Activated CD4-positive, alpha-beta T cell treated with anti-CD3 and anti-CD28 coated beads, Interleukin-2, amount 10 ng/mL, durations not matched to agents 24 days and 14 days (primary cell): ENCODE measurements at places on chromosomes 2 and 18. TPM values are rescaled to one million over a fixed set of nuclear protein-coding genes. Genes with fewer than 3 reads are reported as not detected.

The RAX gene
- total RNA-seq, result not detected in 2 replicates

The CDKL4 gene
- not detected in 2 replicates for total RNA-seq

DNA sequence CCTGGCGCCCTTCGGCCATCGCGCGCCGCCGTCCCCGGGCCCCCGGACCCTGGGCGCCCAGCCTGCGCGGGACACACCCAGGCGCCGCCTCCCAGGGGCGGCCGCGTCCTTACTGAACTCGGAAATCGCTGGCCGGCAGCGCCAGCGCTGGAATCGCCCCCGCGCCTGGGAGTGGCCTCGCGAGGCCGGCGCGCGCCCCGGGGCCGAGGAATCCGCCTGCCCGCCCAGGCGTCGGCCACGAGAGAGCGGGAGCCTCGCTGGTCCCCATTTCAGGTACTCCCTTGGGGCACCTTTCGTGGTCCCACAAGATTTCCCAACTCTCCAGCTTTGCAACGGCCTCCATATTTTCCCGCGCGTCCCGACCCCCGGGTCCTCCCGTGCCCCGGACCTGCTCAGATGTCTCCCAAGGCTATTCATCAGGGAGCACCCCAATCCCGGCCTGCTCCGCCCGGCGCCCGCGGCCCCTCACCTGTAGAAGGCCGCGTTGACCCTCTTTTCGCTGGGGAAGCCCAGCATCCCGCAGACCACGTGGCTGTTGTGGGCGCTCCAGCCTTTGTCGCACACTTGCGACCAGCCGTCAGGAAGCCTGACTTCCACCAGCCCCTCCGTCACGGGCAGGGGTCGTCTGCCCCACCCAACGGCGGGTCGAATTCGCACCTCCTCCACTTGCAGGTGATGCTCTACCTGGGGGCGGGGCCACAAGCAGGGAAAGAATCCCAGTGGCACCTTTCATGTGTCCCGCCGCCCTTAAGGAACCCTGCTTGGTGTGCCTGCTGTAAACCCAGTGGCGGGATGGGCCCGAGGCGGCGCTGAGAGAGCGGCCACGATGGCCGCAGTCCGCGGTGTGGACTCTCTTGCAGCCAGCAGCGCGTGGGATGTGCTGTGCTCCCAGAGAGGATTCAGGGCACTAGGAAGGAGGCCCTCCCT, 4.6 kb downstream of the LOXL3 start:
- peak; percentile 83 for DNase-seq

- DNase-seq, result peak; percentile 90
Observed at GRCh38 chr2:84970210-84970867, 622 bp upstream of the KCMF1 start.

DNA sequence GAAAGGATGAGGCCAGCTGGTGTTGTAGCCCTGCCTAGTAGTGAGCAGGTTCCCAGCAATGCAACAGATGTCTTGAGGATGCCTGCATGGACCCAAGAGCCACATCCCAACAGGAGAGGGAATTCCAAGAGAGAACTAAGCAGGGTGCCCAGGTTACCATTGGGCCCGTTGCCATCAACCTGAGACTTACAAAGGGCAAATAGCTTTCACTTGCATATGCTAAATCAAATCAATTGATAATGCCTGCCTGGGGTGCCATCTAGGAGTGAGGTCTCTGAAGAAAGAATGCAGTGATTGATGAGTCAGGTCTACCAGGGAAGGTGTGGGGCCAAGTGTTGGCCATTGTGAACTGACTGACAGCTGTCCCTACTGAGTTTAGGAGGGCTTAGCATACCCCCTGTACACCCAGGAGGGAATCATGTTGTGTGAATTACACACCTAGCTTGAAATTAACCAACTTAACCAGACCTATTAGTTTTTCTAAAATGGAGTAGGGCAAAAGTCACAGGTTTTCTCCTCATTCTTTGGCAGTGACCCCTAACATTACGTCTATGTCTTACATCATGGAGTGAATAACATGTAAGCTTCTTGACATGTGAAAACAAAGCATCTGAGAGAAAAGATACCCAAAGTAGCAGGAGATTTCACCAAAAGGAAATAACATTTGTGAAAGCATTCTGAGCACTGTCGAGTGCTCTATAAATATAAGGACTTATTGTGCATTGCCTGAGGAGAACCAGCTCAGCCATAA, 32.3 kb downstream of the FHOD3 start:
- DNase-seq, result no peak

DNA sequence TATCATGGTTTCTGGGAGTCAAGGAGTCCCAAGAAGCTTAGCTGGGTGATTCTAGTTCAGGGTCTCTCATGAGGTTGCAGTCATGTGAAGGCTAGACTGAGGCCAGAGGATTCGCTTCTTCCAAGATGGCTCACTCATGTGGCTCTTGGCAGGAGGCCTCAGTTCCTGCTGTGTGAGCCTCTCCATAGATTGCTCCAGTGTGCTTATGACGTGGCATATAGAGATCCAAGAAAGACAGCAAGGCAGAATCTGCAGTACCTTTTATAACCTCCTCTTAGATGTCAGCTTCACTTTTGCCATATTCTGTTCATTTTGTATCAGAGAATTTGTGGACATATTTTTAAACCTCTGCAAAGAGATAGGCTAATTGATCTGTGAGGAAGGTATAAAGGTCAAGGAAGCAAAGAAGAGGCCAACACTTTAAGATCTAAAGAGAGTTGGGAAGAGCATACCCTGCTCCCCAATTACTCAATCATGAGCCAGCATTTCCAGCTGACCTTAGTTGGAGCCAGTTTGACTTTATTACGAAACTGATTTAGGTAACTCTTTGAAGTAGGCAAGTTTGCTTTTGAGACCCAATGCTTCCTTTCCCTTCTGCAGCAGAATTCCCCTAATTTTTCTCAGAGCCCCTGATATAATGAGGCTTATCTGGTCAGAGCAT, 134.7 kb downstream of the EML6 start:
- no peak for DNase-seq

DNA sequence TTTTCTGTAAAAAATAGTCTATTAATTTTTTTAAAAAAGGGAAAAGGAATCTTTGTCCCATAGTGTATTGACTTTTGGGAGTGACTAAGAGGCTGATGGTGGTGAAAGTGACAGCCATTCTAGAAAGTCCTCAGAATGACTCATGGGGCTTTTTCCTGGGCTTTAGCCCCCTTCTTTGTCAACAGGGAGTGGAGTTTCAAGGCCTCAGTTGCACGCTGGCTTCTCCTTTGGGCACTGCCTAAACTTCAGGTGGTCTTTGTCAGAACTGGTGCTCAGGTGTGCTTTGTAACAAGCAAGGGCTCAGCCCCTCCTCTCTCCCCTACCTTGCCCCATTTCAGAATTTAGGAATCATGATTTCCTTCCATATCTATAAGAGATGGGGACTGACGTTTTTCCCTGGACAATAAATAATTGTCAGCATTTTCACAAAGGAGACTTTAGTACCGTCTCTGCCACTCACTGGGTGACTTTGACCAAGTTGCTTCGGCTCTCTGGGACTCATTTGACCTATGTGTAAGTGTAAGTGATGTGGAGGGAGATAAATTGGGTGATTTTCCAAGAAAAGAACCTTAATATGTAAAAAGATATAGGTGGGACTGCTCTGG, 61.2 kb upstream of the IGFBP2 start:
- no peak for DNase-seq
